ENCODE measurements at places on chromosomes 16 and 17. TPM values are rescaled to one million over a fixed set of nuclear protein-coding genes. Genes with fewer than 3 reads are reported as not detected.
A peak's percentile ranks its signal among the peaks of the same experiment; 100 is the strongest.

Gene CFAP119
- total RNA-seq, result 15.0 TPM

Gene EFCAB5
- total RNA-seq, result 0.43 TPM

Gene EMP2
- 57.9 TPM for total RNA-seq

Gene GP1BA
- total RNA-seq, result not detected

Gene CD300LB
- not detected for total RNA-seq

DNA sequence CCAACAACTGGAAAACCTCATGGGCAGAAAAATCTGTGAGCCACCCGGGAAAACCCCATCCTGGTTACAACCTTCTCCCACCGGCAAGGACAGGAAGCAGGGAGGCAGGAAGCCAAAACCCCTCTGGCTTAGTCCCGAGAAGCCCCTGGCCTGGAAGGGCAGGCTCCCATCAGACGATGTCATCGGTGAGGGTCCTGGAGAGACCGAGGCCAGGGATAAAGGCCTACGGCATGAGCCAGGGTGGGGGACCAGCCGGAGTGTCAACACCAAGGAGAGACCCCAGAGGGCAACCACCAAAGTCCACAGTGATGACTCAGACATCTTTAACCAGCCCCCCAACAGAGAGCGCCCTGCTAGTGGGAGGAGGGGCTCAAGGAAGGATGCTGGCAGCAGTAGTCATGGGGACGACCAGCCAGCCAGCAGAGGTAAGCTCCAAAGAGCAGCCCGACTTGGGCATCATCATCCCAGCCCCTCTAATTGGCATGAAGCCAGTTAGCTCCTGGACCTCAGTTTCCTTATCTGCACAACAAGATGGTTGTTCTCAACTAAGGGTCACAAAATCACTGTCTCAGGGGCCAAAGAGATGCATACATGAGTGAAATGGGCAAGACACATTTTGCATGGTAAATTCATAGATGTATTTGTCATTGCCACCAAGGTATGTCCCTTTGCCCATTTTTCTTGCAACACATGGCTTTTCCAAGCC is 190.7 kb downstream of the KATNIP start:
- no peak overlapping the region for H3K27ac ChIP-seq
- no peak overlapping the region for H3K4me3 ChIP-seq
- peaks cover 40% of the 10 kb centered on the region for H3K36me3 ChIP-seq
- H3K27me3 ChIP-seq, result no peaks in the 10 kb centered on the region

DNA sequence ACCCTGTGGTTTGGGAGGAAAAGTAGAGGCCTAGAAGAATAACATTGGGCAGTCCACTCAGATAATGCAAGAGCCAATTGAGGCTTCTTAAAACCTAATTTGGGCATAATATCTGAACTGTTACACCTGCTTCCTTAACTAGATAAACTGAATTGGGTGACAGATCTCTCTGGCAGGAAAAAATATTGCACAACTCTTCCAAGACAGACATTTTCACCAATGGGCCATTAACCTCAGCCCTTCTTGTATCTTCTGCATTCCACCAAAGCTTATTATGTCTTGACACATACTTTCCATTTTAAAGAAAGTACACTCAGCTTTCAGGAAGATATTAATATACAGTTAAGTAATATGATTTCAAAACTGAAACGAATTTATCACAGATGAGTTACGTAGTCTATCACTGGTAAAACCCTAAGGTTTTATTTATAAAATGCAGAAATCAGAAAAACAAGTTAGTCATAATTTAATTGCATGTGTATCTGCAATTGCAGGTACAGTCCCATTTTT is 79.9 kb upstream of the MON1B start:
- no peaks in the 10 kb centered on the region for H3K36me3 ChIP-seq
- H3K4me3 ChIP-seq, result no peak overlapping the region
- H3K4me1 ChIP-seq, result no peaks in the 10 kb centered on the region
- no peak overlapping the region for H3K27ac ChIP-seq

DNA sequence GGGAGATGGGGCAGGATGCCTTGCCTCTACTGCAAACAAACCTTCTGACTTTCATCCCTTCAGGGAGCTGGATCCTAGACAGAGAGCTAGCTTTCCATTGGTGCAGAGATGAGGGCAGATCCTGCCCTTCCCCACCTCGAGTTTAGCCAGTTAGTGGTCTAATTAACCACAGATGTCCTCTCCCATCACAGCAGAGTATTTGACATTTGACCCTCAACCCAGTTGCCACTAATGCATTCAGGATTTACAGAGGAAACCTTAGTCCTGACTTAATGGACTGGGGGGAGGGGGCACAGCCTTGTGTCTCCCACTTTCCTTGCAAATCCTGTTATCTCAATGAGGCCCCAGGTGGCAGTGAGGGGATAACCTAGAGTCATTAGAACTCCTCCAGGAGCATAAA is 10.2 kb downstream of the PIP4K2B start:
- H3K36me3 ChIP-seq, result peaks cover 20% of the 10 kb centered on the region
- DNase-seq, result no peak
- peaks cover 24% of the 10 kb centered on the region for H3K4me1 ChIP-seq
- no peaks in the 10 kb centered on the region for H3K27me3 ChIP-seq

- no peak overlapping the region for H3K4me3 ChIP-seq
- no peaks in the 10 kb centered on the region for H3K36me3 ChIP-seq
- DNase-seq, result peak; percentile 54
- no peak overlapping the region for H3K27ac ChIP-seq
- peaks cover 94% of the 10 kb centered on the region for H3K27me3 ChIP-seq
Observed at GRCh38 chr16:86281421-86281820, 228.9 kb upstream of the FOXF1 start.

- peaks cover 4% of the 10 kb centered on the region for H3K4me1 ChIP-seq
- H3K36me3 ChIP-seq, result peaks cover 4% of the 10 kb centered on the region
- no peak overlapping the region for H3K4me3 ChIP-seq
- no peaks in the 10 kb centered on the region for H3K27me3 ChIP-seq
- DNase-seq, result no peak
Observed at GRCh38 chr17:75920045-75920560, 15.4 kb upstream of the MRPL38 start.

DNA sequence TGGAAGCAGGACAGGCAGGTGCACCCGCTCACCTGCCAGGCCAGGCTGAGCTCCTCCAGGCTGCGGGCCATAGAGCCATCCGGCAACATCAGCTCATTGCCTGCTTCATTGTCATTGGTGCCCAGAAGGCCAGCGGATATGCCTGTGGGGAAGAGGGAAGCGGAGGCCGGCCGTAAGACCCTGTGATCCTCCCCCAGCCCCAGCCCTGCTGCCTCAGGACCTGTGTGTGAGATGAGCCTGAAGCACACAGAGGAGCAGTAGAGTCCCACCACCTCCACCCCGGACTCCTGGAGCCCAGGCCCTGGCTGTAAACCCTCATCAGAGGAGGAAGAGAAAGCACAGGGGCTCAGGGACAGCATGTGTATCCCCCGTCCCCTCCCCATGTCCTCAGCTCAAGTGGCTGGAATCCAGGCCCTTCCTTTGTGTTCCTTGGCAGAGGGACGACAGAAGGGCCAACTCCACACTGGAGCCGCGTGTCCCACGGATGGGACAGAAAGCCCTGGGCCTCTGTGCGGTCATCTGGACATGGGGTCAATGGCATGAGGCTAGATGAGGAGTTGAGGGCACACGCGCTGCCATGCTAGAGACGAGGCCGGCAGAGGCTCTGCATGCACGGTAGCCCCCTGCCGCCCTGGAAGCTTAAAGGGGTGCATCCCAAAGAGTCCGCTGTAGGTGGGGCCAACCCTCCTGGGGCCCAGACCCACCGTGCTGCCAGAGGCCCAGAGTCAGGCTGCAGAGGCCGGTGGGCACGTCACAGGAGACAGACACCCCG is 39.1 kb downstream of the RMI2 start:
- H3K27me3 ChIP-seq, result no peaks in the 10 kb centered on the region
- H3K4me1 ChIP-seq, result peaks cover 4% of the 10 kb centered on the region
- no peak overlapping the region for H3K4me3 ChIP-seq
- no peak overlapping the region for H3K27ac ChIP-seq

- no peaks in the 10 kb centered on the region for H3K4me1 ChIP-seq
- no peaks in the 10 kb centered on the region for H3K36me3 ChIP-seq
- DNase-seq, result no peak
- no peak overlapping the region for H3K27ac ChIP-seq
- peaks cover 70% of the 10 kb centered on the region for H3K27me3 ChIP-seq
Observed at GRCh38 chr17:79818026-79818758, 21.0 kb downstream of the CBX4 start.

- no peak overlapping the region for H3K27ac ChIP-seq
- no peak overlapping the region for H3K4me3 ChIP-seq
- no peaks in the 10 kb centered on the region for H3K27me3 ChIP-seq
- DNase-seq, result no peak
Observed at GRCh38 chr17:19390951-19391350, 4.0 kb upstream of the MFAP4 start.

DNA sequence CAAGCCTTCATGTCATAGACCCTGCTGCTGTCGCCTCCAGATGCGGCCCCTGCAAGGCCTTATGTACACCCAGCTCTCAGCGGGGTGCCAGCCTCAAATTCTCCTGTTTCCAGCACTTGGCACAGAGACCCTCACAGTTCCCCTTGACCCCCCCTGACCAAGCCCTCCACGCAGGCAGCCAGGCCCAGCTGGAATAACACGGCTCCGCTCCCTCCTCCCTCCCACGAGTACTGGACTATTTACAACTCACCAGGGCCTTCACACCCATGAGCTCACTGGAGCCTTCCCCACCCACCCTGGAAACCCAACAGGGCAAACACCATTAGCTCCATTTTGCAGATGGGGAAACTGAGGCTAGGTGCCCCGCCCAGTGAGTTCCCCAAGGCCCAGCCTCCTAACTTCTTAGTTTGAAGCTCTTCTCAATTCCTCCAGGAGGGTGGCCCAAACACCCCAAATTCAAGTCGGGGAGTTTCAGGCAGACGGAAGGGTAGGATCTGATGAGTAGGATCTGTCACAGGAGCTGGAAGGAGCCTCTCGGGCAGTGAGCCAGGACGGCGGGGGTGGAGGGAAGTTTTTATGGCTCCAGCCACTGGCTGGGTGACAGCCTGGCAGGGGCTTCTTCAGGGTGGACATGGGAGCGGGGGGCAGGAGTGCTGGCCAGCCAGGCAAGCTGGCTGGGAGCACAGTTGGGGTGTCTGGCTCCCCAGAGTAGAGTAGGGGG is 17.5 kb upstream of the DLX4 start:
- H3K4me3 ChIP-seq, result no peak overlapping the region
- no peak overlapping the region for H3K27ac ChIP-seq
- peaks cover 10% of the 10 kb centered on the region for H3K4me1 ChIP-seq
- no peaks in the 10 kb centered on the region for H3K36me3 ChIP-seq
- H3K27me3 ChIP-seq, result peaks cover 31% of the 10 kb centered on the region

- no peak for DNase-seq
- peak overlapping the region; percentile 72 for H3K4me3 ChIP-seq
- no peaks in the 10 kb centered on the region for H3K36me3 ChIP-seq
Observed at GRCh38 chr17:9240659-9241370, 219.5 kb downstream of the NTN1 start.

DNA sequence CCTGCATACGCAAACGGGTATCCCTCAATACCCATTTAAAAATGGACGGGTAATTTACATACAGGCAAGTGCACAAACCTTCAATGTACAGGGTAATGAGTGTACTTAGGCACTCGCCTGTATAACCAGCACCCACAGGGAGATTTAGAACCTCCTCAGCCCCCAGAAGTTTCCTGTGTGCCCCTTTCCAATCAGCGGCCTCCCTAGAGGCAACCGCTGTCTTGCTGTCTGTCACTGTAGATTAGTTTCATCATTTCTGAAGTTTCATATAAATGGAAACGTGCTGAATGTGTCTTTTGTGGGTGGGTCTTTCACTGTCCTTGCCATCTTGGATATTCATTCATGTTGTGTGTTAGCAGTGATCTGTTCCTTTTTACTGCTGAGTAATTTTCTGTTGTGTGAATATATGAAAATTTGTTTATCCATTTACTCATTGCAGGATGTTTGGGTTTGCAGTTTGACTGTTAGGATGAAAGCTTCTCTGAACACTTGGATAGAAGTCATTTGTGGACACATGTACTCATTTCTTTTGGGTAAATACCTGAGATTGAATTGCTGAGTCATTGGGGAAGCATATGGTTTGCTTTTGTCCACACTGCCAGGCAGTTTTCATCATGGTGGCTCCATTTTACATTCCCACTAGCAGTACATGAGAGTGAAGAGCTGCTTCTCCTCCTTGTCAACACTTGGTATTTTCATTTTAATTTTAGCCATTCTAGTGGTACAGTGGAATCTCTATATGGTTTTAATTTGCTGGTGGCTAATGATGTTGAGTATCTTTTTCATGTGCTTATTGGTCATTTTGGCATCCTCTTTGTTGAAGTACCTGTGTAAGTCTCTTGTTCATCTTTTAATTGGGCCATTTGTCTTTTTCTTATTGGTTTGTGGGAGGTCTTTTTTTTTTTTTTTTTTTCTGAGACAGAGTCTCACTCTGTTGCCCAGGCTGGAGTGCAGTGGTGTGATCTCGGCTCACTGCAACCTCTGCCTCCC is 2.1 kb upstream of the ADCY7 start:
- no peak for DNase-seq
- peaks cover 40% of the 10 kb centered on the region for H3K4me1 ChIP-seq
- H3K36me3 ChIP-seq, result peaks cover 4% of the 10 kb centered on the region
- H3K27ac ChIP-seq, result peak overlapping the region; percentile 2
- no peak overlapping the region for H3K4me3 ChIP-seq

GRCh38 chr16:77172951-77173350 is 18.0 kb upstream of the MON1B start:
- H3K4me3 ChIP-seq, result no peak overlapping the region
- H3K36me3 ChIP-seq, result no peaks in the 10 kb centered on the region
- DNase-seq, result no peak
- H3K27ac ChIP-seq, result no peak overlapping the region

DNA sequence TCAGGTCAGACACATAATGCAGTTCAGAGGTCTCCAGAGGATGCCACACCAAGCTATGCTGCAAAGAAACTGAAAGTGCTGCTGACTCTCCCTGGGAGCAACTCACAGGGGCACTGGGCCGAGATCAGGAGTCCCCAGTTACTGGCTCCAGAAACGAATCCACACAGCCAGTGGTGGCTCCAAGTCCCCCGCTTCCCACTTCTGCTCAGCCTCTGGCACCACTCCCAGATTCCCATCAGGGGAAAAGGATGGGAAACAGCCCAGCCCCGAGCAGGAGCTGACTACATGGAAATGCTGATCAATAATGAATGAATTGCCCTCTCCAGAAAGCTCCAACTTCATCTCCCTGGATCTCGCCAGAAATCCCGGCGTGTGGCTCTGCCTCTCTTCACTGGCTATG is 62.3 kb upstream of the CDH5 start:
- H3K27ac ChIP-seq, result no peak overlapping the region
- peaks cover 20% of the 10 kb centered on the region for H3K27me3 ChIP-seq
- H3K4me1 ChIP-seq, result no peaks in the 10 kb centered on the region
- DNase-seq, result peak; percentile 61
- H3K4me3 ChIP-seq, result no peak overlapping the region

DNA sequence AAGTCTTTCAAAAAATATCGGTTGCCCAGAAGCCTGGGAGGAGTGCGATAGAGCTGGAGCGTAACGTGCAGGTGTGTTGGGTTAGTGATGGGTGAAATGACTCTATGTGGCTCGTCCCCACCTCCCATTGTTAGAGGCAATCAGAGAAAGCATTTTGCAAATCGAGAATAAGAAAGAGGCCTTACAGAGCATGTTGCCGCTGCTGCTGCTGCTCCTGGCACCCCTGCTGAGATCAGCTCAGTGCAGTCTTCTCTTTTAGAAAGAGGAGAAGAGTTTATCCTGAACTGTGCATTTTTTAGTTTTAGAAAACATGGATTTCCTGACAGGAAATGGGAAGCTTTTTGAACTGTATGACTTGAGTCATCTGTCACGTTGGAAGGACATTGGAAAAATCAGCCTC is 774.5 kb upstream of the RBFOX1 start:
- H3K4me1 ChIP-seq, result no peaks in the 10 kb centered on the region
- H3K4me3 ChIP-seq, result no peak overlapping the region
- no peaks in the 10 kb centered on the region for H3K36me3 ChIP-seq
- no peak overlapping the region for H3K27ac ChIP-seq

- H3K4me1 ChIP-seq, result peaks cover 19% of the 10 kb centered on the region
- no peaks in the 10 kb centered on the region for H3K27me3 ChIP-seq
- H3K36me3 ChIP-seq, result peaks cover 12% of the 10 kb centered on the region
- peak overlapping the region; percentile 96 for H3K27ac ChIP-seq
- peak overlapping the region; percentile 99 for H3K4me3 ChIP-seq
Observed at GRCh38 chr17:64975318-64976087, 56.2 kb upstream of the LRRC37A3 start.
